ENCODE measurements at places on chromosomes 5 and 9.

- DNase-seq: no peak
Observed at GRCh38 chr5:37495668-37496347, 116.7 kb downstream of the WDR70 start.

- no peak for DNase-seq
Observed at GRCh38 chr5:171874234-171874633, 88.6 kb downstream of the SMIM23 start.

GRCh38 chr5:4196744-4197143 is 601.1 kb downstream of the IRX1 start:
- DNase-seq: no peak

DNA sequence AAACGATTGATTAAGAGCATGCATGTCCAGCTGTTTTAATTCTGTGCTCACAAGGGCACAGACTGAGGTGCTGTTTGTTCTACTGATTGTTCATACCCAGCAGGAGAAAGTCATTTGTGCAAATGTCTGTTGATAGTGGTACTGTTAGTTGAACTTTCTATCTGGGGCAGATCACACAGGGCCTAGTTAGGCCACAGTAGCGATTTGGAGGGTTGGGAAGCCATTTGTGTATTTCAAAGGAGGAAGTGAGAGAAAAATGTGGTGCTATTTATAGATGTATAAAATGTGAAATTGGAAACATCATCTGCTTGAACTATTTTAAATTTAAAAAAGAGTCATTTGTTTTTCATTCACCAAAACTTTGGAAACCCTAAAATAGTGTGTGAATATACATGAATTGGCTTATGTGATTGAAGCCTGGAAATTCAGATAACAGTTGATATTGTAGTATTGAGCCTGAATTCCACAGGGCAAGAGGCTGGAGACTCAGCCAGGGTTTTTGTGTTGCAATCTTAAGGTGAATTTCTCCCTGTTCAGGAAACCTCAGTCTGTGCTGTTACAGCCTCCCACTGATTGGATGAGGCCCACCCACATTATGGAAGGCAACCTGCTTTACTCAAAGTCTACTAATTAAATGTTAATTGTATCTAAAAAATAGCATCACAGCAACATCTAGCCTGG is 162.0 kb upstream of the CDKN2B start:
- no peak for DNase-seq

GRCh38 chr9:89528540-89528939 is 30.6 kb upstream of the SEMA4D start:
- DNase-seq: no peak

DNA sequence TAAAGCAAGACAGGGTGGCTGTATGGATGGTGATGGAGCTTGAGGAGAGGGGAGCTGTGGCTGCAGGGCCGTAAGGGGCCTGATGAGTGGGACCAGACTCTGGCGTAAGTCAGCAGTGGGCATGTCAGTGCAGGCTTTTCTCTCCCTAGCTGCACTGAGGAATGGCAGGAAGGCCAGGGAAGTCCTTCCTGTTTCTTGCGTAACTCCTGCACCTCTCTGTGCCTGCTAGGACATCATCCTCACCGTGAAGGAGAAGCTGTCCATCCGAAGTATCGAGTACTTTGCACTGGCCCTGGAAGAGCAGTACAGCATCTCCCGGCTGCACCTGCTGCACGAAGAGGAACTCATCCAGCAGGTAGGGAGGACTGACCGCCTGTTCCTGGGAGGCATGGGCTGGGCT is 24.1 kb upstream of the TRMT10B start:
- DNase-seq: no peak

GRCh38 chr9:105656131-105656921 is 5.9 kb upstream of the TAL2 start:
- DNase-seq: no peak

DNA sequence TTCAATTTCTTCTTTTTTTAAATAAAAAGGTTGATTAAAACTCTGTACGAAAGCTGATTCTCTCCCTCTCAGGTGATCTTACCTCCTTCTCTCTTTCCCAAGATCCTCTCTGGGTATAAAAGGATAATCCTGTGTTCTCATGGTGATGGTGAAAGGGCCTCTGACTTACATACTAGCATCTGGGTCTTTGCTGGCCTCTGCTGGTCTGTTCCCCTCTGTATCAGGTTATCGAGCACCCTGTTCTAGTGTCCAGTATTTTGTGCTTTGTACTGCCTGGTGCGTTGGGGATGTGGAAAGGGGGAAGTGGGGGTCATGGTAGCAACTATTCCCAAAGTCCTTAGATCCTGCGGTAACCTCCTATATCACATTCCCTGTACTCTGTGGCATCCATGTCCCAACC is 328.9 kb downstream of the NR2F1-AS1 start:
- DNase-seq: no peak

DNA sequence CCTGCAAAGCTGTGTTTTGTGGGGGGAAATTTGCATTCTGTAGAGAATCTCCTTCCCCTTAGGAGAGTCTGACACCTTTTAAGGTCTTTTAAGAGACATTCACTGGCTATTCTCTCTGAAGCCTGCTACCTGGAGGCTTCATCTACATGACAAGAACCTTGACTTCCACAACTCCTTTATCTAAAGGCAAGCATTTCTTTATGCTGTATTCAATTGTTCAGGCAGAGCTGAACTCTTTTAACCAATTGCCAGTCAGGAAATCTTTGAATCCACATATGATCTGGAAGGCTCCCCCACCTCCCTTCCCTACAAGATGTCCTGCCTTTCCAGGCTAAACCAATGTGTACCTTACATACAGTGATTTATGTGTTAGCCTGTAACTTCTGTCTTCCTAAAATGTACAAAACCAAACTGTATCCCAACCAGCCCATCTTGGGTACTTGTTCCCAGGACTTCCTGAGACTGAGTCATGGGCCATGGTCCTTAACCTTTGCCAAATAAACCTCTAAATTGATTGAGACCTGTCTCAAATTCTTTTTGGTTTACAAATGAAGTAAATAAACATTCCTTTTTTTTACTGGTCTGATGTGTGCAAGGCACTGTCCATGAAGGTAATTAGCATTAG is 9.9 kb downstream of the C9orf85 start:
- DNase-seq: no peak

DNA sequence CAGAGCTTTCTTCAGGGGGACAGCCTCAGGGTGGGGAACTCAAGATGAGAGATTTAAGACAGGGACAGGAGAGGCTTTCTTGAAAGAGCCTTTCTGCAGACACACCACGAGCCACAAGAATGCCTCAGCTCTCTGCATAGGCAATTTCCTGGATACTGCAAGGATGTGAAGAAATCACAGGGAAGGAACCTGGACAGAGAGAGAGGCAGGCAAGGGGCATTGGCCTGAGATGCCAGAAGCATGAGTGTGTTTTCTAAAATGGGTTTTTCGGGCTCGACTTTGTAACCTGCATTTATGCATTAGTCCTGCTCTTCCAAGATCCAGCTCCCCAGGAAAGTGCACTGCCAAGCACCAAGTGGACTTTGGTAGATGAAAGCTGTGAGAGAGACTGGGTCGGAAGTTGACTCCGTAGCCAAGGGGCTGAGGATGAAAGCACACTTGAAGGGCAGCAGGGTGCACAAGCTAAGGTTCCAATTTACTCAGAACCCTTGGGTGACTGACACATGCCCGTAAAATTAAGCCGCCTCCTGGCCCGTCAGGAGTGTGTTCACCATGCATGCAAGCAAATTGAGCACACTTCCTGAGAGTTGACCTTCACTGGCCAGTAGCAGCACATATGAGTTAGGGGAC is 90.9 kb downstream of the CFAP90 start:
- no peak for DNase-seq

- DNase-seq: no peak
Observed at GRCh38 chr5:133295520-133295919, 243.7 kb downstream of the HSPA4 start.

- DNase-seq: no peak
Observed at GRCh38 chr9:81427870-81428269, 261.5 kb downstream of the TLE1 start.

GRCh38 chr9:78782234-78782633 is 485.3 kb downstream of the PSAT1 start:
- no peak for DNase-seq

GRCh38 chr9:32385152-32385884 is 875 bp downstream of the ACO1 start:
- DNase-seq: no peak

GRCh38 chr5:176747670-176748072 is 62.7 kb upstream of the UNC5A start:
- no peak for DNase-seq

DNA sequence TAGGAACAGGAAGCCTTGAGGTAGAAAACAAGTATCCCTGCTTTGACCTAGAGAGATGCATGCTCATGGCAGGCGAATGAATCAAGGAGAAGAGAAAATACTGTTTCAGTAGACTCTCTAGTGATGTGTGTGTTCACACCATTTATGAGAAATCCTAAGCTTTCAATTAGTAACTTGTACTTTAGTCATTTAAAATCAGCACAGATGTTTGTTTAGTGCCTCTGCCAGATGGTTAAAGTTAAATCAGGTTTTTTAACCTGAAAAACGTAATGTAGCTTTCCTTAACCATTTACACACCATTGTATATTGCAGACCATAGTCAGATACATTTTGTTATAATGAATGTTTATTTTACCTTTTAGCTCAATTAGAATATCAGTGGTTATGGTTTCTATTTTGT is 5.0 kb downstream of the TJP2 start:
- DNase-seq: no peak

DNA sequence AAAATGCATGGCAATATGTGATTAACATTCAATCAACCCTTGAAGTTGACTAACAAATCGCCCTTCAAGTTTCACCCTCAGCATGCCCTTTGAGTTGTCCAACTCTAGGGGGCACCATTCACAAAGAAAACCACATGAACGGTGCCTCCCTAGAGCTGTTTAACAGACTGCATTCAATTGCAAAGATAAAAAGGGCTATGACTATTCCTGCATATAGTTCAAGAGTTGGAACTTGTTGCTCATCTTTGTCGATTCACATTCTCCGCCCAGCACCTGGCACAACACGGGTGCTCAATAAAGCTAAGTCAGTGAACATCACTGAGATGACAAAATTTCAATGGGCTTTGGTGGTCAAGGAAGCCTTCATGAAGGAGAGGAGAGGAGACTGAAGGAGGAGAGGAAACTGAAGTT is 69.6 kb upstream of the SLC30A5 start:
- DNase-seq: no peak

DNA sequence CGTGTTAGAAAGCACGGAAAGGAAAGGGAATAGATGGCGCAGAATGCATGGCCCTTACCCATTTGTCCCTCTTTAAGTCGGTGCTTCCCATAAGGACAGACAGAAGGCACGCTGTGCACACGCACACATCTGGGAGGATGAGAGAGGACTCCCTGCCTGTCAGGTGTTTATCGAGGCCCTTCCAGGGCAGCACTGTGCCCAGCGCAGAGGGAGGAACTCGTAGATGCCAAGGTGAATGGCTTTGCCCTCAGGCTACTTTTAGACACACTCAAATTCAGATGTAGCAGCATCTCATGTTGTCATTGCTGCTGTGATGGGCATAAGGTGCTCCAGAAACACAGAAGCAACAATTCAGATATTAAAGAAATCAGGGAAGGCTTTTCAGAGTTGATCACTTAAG is 70.2 kb upstream of the CTSL start:
- DNase-seq: no peak

DNA sequence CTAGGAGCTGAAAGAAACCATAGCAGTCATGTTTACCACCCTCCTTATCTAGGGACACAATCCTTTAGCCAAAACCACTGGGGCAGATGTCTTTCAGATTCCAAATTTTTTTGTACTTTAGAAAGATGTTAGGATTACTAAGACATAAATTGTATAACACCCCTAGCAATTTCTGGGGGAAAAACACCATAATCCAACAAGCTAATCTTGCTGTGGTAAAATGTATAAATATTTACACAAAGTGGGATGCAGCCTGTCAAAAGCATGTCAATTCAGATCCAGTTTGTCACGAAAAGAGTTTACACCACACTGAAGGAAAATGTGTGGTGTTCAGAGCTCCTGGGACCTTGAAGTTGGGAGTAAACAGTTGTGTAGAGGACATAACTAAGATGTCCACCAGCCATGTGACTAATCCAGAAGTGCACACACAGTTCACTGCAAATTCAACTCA is 274.3 kb downstream of the ADAMTSL1 start:
- no peak for DNase-seq

DNA sequence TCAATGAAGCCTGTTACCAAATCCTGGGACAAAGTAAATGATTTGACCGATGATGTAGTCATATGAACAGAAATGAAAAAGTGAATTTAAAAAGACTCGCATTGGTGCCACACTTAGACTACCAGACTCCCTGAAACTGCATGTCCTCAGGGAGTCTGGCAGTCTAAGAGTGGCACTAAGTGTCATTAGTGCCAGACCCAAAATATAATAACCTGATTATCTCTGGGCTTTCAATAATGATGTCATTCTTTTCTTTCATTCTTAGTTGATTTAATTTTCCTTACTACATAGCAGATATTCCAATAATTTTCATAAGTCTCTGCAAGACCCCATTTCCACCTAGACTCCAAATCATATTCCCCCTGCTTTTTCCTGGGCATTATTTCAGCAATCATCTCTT is 59.0 kb downstream of the OR2K2 start:
- no peak for DNase-seq

DNA sequence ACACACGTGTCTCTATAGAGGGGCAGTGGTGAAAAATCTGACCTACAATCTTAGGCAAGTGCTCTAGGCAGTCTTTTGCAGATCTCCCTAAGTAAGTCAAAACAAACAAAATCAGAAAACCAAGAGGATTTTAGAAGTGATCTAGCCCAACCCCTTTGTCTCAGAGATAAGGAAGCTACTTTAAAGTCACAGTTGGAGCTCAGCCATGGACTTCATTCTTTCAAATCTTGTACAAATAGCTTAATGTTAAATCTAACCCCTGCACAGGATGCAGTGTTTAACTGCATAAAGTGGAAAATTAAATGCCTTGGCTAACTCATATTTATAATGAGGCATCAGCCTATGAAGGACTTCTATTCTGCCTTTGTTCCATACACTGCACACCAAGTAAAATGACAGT is 135.1 kb upstream of the RFX3 start:
- DNase-seq: no peak

GRCh38 chr5:72555871-72556270 is 48.7 kb upstream of the ZNF366 start:
- no peak for DNase-seq

DNA sequence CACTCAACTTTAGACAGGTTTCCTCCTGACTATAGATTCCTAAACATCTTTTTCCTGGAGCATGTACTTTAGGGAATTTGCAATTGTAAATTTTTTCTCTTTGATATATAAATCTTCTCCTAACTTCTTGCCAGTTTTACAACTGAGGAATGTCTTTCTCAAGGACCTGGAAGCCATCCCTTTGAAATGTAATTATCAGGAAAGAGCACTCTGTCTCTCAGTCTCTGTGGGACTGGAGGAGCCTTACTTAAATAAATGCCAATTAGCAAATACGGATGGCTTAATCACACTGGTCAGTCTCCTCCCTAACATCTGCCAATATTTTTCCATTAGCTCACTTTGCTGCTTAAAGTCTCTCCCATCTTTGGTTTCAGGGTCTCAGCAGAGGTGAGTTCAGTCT is 344.3 kb upstream of the ARRDC3 start:
- no peak for DNase-seq

DNA sequence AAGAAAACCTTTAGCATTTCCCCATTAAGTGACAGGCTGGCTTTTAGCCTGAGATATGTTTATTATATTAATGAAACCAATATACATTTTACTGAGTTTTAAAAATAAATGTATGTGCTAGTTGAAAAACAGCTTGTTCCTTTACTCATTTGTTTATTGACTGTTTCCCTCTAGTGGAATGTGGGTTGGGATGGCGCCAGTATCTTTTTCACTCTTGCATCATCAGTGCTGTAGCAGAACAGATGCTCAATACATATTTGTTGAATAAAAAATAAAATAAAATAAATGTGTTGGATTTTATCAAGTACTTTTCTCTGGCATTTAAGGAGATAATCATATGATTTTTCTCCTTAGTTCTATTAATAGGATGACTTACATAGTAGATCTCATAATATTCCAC is 43.0 kb downstream of the FSTL4 start:
- DNase-seq: no peak

Data from left renal pelvis (tissue), 4 donors.